ENCODE measurements at places on chromosomes 5 and 9. TPM values are rescaled to one million over a fixed set of nuclear protein-coding genes. Genes with fewer than 3 reads are reported as not detected.

ZFP37 gene
- 5.1 TPM for total RNA-seq

HNRNPH1 gene
- 630 TPM for total RNA-seq

DNA sequence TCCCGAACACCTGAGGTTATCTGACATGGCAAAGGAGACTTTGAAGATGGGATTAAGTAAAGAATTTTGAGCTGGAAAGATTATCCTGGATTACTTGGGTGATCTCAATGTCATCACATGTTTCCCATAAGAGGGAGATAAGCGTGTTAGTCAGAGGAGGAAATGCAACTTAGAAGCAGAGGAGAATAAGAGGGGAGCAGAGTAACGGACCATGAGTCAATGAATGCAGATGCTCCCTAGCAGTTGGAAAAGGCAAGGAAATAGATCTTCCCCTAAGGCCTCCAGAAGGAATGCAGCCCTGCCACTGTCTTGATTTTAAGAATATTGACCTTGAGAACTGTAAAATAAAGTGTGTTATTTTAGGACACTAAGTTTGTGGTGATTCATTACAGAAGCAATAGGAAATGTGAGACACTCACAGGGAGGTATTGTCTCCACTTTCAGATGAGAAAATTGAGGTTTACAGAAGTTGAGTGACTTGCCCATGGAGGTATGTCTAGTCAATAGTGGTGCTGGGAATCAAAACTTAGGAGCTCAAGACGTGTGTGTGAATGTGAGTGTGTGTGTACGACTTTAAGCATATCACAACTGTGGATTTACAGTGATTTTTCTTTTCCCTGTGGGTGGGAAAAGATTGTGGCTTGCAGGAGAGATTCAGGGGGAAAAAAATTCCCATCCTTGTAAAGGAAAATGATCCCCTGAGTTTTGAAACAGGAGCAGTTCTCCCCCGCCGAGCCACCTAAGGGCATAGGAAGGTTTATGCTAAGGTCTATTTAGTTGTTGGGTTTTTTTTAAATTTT is 125.3 kb downstream of the TRIM32 start:
- no peak overlapping the region for H3K4me3 ChIP-seq
- no peak for DNase-seq
- no peaks in the 10 kb centered on the region for H3K27me3 ChIP-seq
- no peak overlapping the region for H3K27ac ChIP-seq
- no peaks in the 10 kb centered on the region for H3K4me1 ChIP-seq

- H3K4me3 ChIP-seq: no peak overlapping the region
- H3K27me3 ChIP-seq: no peaks in the 10 kb centered on the region
- DNase-seq: no peak
- H3K4me1 ChIP-seq: no peaks in the 10 kb centered on the region
- H3K36me3 ChIP-seq: no peaks in the 10 kb centered on the region
Observed at GRCh38 chr9:111644195-111644772, 13.2 kb downstream of the DNAJC25 start.

SPATA31C1 gene
- total RNA-seq: not detected

- H3K36me3 ChIP-seq: no peaks in the 10 kb centered on the region
- no peak overlapping the region for H3K27ac ChIP-seq
- no peaks in the 10 kb centered on the region for H3K4me1 ChIP-seq
- no peak overlapping the region for H3K4me3 ChIP-seq
- H3K27me3 ChIP-seq: no peaks in the 10 kb centered on the region
Observed at GRCh38 chr5:57267805-57268204, 93.9 kb downstream of the GPBP1 start.

GRCh38 chr5:83531661-83532060 is 60.1 kb downstream of the VCAN start:
- no peaks in the 10 kb centered on the region for H3K4me1 ChIP-seq
- H3K27ac ChIP-seq: no peak overlapping the region
- H3K27me3 ChIP-seq: no peaks in the 10 kb centered on the region
- no peak overlapping the region for H3K4me3 ChIP-seq

DNA sequence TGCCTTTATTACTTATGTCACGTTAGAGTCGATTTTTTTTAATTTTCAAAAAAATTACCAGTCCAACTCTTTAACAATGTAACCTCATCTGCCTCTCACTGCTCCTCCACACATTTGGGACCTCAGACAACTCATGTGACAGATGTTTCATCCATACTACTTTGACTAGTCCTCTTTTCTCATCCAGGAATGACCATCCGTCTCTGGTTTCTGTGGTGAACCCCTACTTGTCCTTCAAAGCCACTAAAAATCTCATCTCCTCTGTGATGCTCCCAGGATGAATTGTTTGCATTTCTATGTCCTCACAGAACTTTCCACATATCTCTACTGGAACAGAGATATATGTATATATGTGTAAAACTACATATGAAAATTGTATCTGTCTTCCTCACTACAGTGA is 149.8 kb upstream of the ZNF462 start:
- no peak overlapping the region for H3K4me3 ChIP-seq
- no peaks in the 10 kb centered on the region for H3K27me3 ChIP-seq
- no peak overlapping the region for H3K27ac ChIP-seq

HTR1A gene
- not detected for total RNA-seq

DNA sequence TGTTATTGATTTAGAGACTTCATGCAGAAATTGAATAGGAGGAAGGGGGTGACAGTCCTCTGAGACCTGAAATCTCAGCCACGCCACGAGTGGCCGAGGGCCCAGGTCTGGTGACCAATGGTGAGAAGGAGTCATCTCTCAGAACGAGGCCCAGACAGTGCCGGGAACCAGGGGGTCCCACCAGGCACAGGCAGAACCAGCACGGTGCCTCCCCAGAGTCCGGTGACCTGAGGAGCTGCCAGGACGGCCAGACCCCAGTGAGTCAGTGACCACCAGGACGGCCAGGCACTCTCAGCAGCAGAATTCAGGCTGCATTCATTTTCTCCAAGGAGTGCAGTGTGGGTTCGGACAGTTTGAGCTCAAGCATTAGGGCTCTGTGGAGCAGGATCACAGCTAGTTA is 43.8 kb upstream of the NKD2 start:
- H3K4me1 ChIP-seq: peaks cover 14% of the 10 kb centered on the region
- peaks cover 15% of the 10 kb centered on the region for H3K27me3 ChIP-seq
- no peak overlapping the region for H3K4me3 ChIP-seq

INVS gene
- total RNA-seq: 45.4 TPM
